Hindlimb muscle (tissue), 1 donor: ENCODE measurements at places on chromosomes 3 and 15.

- DNase-seq = no peak
Measured at GRCh38 chr15:64938192-64938591, 26.5 kb downstream of the ANKDD1A start.

GRCh38 chr15:63318344-63318743 lies 40.9 kb downstream of the APH1B start:
- no peak for DNase-seq

GRCh38 chr3:108209579-108209978 lies 12.6 kb downstream of the IFT57 start:
- DNase-seq = no peak

- DNase-seq = no peak
Measured at GRCh38 chr3:38614651-38615352, 34.7 kb downstream of the SCN5A start.

- peak; percentile 47 for DNase-seq
Measured at GRCh38 chr15:53197426-53197839, 407.3 kb upstream of the ONECUT1 start.

GRCh38 chr3:29922992-29923746 lies 642.3 kb downstream of the RBMS3 start:
- no peak for DNase-seq

GRCh38 chr3:151168269-151169094 lies 34.5 kb downstream of the GPR171 start:
- DNase-seq = peak; percentile 52

GRCh38 chr3:177330779-177331178 lies 133.5 kb upstream of the TBL1XR1 start:
- DNase-seq = no peak

GRCh38 chr15:80465626-80466005 lies 61.4 kb downstream of the ARNT2 start:
- no peak for DNase-seq

DNA sequence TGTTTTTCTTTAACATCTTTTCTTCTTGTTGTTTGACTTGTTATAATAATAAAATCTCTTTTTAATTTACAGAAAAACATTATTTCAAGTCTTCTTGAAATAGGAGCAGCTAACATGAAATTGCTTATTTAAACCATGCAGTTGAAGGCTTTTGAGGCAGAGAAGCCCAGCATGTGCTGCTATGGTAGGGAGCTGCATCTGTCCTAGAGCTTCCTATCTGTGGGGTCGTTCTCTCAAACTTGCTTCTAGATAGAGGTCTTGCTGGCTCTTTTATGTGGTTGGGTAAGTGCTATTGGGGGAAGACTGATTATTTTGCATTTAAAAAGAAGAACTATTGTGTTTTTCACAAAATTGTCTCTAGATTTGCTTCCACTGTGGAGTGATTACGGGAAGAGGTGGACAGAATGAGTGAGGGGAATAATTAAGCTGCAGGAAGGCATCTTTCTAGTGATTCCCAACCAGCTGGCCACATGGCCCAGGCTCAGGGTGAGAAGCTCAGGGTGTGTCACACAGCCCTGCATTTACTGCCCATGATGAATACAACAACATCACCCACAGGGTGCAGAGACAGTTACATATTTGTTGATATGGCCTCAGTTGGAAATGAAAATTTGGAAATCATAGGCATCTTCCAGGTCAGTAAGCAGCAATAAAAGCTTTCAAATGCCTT lies 98.7 kb downstream of the CHST2 start:
- DNase-seq = no peak

GRCh38 chr3:165446555-165446954 lies 250.4 kb upstream of the SLITRK3 start:
- DNase-seq = no peak

- DNase-seq = peak; percentile 39
Measured at GRCh38 chr15:77634266-77634962, 1.7 kb upstream of the LINGO1 start.

DNA sequence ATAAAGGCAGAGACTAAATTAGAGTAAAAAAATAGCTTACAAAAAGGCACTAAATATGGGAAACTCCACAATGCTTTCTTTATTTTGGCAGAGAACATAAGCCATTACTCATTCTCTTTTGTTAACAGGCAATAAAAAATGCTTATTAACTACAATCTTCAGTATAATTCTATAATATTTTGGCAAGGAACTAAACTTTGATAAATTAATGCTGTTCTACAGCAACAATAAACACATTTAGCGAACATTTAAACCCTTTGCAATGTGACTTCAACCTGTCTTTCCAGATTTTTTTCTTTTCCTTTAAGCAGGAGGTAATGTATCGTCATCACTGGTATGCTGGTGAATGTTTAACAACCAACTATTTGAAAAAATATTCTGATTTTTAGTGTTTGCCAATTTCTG lies 42.2 kb upstream of the POU1F1 start:
- DNase-seq = no peak

DNA sequence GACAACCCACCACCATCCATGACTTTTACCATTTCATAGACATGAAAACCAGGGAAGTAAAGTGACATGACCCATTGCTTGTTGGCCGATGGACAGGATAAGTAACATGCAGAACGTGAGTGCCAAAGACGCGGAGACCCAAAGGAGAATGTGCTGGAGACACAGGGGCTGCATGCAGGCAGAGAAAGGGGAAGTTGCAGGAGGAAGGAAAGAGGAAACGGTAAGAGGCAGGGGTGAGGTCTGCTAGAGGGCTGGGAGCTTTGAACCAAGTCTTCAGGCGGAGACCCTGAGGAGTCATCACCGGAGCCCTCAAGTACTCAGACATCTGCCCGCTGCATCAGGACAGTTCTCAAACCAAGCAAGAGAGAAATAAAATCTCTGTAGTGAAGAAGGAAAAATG lies 34.9 kb downstream of the MAGEF1 start:
- no peak for DNase-seq

- no peak for DNase-seq
Measured at GRCh38 chr3:50297896-50298725, 1.1 kb downstream of the HYAL3 start.

- DNase-seq = peak; percentile 43
Measured at GRCh38 chr3:155664925-155665695, 79.8 kb downstream of the PLCH1 start.

DNA sequence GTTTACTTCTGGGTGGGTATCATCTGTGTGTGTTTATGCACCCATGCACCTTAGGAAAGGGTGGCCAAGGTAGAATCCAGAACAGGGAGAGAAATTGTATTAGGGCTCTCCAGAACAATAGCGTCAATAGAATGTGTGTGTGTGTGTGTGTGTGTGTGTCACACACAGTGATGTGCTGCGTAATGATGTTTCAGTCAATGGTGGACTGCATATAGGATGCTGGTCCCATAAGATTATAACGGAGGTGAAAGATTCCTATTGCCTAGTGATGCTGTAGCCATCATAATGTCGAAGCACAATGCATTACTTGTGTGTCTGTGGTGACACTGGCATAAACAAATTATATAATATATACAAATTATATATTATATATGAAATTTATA lies 69.3 kb upstream of the PRR23C start:
- DNase-seq = no peak

- DNase-seq = peak; percentile 78
Measured at GRCh38 chr15:48565560-48566482, 79.7 kb downstream of the FBN1 start.

- no peak for DNase-seq
Measured at GRCh38 chr3:147618691-147619090, 209.5 kb downstream of the ZIC1 start.

GRCh38 chr15:68317281-68318007 lies 39.9 kb downstream of the FEM1B start:
- DNase-seq = no peak
